ENCODE measurements at places on chromosomes 7 and 10. TPM values are rescaled to one million over a fixed set of nuclear protein-coding genes. Genes with fewer than 3 reads are reported as not detected.

The TLX1 gene
- total RNA-seq: not detected

The MRLN gene
- not detected for total RNA-seq

The METTL27 gene
- total RNA-seq: 1.3 TPM

The PSD gene
- total RNA-seq: 0.30 TPM

The NEUROG3 gene
- total RNA-seq: not detected

The SUN3 gene
- not detected for total RNA-seq

The CYP3A4 gene
- not detected for total RNA-seq

The PTF1A gene
- total RNA-seq: not detected

The LRRN3 gene
- total RNA-seq: 0.73 TPM

- no peak for DNase-seq
- no peak overlapping the region for H3K27ac ChIP-seq
- H3K4me1 ChIP-seq: peaks cover 10% of the 10 kb centered on the region
- no peak overlapping the region for H3K4me3 ChIP-seq
These were observed 39.9 kb upstream of the BNIP3 start for GRCh38 chr10:132021504-132022143.

DNA sequence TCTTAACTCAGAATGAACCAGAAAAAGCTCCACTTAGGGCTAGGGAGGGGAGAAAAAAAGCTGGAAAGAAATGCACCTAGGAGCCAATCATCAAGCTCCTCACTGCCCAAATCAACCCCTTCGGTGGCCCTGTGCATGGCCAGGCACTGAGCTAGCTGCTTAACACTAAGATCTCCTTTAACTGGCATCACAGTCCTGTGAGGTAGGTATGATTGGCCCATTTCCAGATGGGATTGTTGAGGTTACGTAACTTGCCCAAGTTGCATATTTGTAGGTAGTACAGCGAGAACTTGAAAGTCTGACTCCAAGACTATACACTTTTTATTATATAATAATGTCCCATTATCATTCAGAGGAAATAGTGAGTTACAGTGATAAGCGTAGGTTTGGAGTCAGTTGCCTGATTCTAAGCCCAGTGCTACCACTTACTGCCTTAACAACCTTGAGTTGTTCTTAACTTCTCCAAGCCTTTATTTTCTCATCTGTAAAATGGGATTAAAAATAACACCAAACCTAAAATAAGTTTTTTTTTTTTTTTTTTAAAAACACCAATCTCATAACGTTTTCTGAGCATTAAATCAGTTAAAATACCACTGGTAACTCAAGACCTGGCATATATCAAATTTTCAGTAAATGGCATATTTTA lies 37.2 kb upstream of the ACSL5 start:
- no peak overlapping the region for H3K27ac ChIP-seq
- H3K4me1 ChIP-seq: no peaks in the 10 kb centered on the region
- H3K4me3 ChIP-seq: no peak overlapping the region
- H3K27me3 ChIP-seq: no peaks in the 10 kb centered on the region

GRCh38 chr7:36711256-36711655 lies 13.0 kb downstream of the AOAH start:
- no peak overlapping the region for H3K27ac ChIP-seq
- H3K4me1 ChIP-seq: no peaks in the 10 kb centered on the region
- no peak for DNase-seq

DNA sequence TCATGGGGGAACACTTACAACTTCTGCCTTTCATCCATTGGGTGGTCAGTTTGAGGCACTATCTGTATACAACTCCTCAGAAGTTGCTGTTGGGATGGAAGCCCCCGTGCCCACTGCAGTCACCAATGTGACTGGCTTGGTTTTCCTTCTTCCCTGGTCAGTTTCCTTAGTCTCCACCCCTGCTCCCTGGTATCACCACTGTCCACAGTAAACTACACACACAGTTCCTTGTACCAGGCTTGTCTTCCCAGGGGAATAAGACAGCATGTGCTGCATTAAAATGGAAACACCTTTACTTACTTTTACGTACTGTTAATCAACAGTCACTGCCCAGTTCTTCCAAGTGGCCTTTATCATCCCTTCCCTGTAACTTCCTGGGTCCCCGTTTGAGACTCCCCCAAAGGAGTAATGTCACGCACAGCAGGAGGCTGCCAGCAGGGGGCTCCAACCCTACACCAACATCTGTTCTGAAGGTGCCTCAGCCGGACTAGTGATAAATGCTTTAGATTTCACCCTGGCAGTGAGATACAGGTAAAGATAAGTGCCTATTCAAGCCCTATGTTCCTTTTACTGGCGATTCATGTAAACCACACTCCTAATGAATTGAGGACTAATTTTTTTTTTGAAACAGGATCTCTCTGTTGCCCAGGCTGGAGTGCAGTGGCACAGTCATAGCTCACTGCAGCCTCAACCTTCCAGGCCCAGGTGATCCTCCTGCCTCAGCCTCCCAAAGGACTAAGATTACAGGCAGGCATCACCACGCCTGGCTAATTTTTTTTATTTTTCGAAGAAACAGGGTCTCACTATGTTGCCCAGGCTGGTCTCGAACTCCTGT lies 45.3 kb upstream of the PIK3AP1 start:
- peak; percentile 69 for DNase-seq
- H3K4me1 ChIP-seq: no peaks in the 10 kb centered on the region
- no peak overlapping the region for H3K4me3 ChIP-seq

- H3K27ac ChIP-seq: peak overlapping the region; percentile 92
- no peaks in the 10 kb centered on the region for H3K27me3 ChIP-seq
- H3K4me1 ChIP-seq: peaks cover 14% of the 10 kb centered on the region
- peak overlapping the region; percentile 99 for H3K4me3 ChIP-seq
- H3K36me3 ChIP-seq: peaks cover 61% of the 10 kb centered on the region
These were observed 502 bp downstream of the PRKRIP1 start for GRCh38 chr7:102396710-102397019.

DNA sequence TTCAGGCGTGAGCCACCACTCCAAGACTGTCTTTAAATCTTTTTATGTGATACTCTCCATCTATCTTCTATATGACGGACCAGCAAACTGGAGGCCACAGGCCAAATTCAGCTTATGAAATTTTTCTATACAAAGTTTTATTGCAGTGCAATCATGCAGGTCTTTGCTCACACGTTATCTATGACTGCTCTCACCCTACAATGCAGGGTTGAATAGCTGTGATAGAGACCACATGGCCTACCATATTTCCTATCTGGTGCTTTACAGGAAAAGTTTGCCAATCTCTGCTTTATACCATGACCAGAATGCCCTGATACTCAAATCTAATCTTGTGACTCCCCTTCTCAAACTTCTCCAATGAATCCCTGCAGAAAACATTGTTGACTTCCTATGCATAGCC lies 89.5 kb upstream of the ACBD5 start:
- no peaks in the 10 kb centered on the region for H3K27me3 ChIP-seq
- H3K36me3 ChIP-seq: no peaks in the 10 kb centered on the region
- no peak for DNase-seq
- no peak overlapping the region for H3K27ac ChIP-seq
- H3K4me3 ChIP-seq: no peak overlapping the region

GRCh38 chr7:110944966-110945644 lies 145.8 kb upstream of the LRRN3 start:
- DNase-seq: no peak
- no peak overlapping the region for H3K27ac ChIP-seq
- no peaks in the 10 kb centered on the region for H3K27me3 ChIP-seq
- H3K36me3 ChIP-seq: no peaks in the 10 kb centered on the region
- no peaks in the 10 kb centered on the region for H3K4me1 ChIP-seq
- H3K4me3 ChIP-seq: no peak overlapping the region

GRCh38 chr10:75655791-75656451 lies 224.5 kb downstream of the LRMDA start:
- H3K27ac ChIP-seq: peak overlapping the region; percentile 22
- no peak overlapping the region for H3K4me3 ChIP-seq
- H3K27me3 ChIP-seq: no peaks in the 10 kb centered on the region
- peaks cover 16% of the 10 kb centered on the region for H3K4me1 ChIP-seq

- H3K4me1 ChIP-seq: no peaks in the 10 kb centered on the region
- no peaks in the 10 kb centered on the region for H3K27me3 ChIP-seq
- H3K36me3 ChIP-seq: no peaks in the 10 kb centered on the region
- H3K4me3 ChIP-seq: no peak overlapping the region
- DNase-seq: no peak
- no peak overlapping the region for H3K27ac ChIP-seq
These were observed 22.7 kb upstream of the AASS start for GRCh38 chr7:122166740-122167139.

DNA sequence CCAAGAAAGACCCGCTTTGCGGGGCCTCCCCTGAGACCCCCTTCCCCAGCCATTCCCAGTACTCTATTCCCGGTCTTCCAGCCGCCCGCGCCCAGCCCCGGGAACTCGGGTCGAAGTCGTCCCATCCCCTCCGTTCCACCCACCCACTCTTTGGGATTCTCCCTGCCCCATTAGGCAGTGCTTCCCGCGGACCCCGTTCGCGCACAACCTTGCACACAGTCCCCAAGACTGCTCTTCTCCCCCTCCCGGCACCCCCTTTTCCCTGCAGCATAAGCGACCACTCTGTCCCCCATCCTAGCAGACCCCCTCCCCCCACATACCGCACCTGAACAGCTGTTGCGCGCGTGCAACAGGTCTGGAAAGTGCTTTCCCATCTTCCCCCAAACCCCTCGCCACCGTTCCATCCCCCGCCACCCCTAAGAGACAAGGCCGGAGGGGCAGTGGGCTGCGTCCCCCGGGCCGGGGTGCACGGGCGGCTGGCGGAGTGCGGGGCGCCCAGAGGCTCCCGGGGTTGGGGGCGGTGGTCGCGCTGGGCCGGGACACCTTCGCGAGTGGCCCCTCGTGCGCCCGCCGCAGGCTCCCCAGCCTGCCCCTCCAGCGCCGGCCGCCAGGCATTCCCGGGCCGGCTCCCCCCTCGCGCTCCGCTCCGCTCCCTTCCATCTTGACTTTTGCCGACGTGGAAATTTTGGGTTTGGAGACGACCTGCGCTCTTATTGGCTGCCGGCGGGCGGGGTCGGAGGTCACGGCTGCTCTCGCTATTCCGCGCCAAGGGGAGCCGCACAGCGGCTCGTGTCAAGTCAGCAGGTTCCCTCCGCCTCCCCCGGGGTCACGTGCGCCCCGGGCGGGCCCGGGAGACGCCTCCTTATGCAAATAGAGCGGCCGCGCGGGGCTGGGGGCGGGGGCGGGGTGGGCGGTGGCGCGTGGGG lies 201.2 kb upstream of the NFE2L3 start:
- no peaks in the 10 kb centered on the region for H3K36me3 ChIP-seq
- DNase-seq: peak; percentile 88
- peaks cover 26% of the 10 kb centered on the region for H3K4me1 ChIP-seq
- H3K27ac ChIP-seq: no peak overlapping the region
- peak overlapping the region; percentile 60 for H3K4me3 ChIP-seq

DNA sequence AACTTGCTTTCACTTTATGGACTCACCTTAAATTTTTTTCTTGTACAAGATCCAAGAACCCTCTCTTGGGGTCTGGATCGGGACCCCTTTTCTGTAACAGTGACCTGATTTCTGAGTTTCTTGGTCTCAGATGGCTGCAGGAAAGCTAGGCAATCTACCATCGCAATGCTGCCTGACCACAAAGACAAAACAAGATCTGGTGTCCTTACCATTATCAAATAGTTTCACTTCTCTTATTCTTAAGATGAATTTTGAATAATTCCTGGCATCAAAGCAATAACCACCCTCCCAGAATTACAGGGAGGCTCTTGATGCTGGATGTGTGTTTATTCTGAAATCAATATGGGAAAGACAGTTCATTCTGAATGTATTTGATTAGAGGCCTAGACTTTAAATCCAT lies 77.4 kb upstream of the FRMD4A start:
- no peak overlapping the region for H3K4me3 ChIP-seq
- peaks cover 10% of the 10 kb centered on the region for H3K4me1 ChIP-seq
- H3K36me3 ChIP-seq: no peaks in the 10 kb centered on the region

DNA sequence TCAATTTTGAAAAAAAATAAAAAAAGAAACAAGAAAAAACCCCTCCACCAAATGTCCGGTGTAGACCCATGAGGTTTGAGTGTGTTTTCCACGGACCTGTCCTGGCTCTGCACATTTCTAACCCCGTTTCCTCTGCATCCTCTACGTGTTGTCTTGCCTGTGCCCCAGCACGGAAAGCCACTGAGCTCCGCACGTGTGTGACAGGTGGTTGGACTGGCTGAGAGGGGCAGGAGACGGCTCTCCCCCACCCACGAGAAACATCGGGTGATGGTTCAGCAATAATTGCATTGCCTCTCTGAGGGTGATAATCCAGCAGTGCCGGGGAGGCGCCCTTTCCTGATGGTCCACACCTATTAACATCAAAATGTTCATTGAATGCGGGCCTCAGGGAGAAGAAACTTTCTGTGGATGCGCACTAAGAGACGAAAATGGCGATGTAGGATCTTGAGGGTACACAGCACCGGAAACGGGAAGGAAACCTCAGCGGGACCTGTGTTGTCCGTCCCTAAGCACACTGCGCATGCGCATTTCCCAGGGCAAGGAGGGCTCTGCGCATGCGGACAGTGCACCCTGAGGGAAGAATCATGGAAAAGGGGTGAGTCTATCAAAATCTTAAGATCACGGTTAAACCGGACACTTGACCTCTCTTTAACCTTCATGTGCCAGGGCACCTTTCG lies 470.1 kb upstream of the ADARB2 start:
- no peaks in the 10 kb centered on the region for H3K27me3 ChIP-seq
- DNase-seq: no peak
- no peaks in the 10 kb centered on the region for H3K36me3 ChIP-seq
- no peaks in the 10 kb centered on the region for H3K4me1 ChIP-seq

DNA sequence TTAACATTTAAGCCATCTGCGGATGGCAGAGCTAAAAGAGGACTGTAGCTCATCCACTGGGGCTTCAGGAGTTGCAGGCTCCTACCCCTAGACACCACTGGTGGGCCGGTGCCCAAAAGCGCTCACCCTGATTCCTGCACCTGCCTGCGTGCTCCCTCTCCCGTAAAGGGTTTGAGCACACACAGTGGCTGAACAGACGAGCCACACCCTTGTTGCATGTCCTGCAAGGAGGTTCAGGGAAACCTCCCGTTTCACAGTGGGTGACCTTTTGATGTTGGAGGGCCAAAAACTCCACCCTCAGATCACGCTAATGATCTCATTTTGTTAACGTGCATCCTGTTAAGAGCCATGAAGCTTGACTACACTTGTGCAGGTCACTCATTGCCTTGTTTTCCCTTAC lies 37.9 kb downstream of the SYPL1 start:
- no peaks in the 10 kb centered on the region for H3K27me3 ChIP-seq
- no peak overlapping the region for H3K4me3 ChIP-seq
- H3K27ac ChIP-seq: no peak overlapping the region
- peaks cover 29% of the 10 kb centered on the region for H3K4me1 ChIP-seq
- DNase-seq: no peak
- H3K36me3 ChIP-seq: no peaks in the 10 kb centered on the region

DNA sequence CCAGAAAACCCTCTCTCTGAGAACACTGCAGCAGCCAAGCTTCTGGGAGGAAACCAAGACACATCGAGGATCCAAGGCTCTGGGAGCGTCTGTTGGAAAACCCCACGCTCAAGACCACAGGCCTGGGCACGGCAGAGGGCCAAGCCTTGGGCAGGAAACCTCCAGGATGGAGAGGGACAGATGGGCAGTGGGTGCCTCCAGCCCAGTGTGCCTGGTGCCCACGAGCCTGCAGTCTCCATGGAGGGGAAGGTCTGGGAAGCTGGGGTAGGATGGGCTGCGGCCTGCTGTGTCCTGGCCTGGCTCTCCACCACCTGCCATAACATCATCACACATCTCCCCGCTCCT lies 96.1 kb downstream of the FAM53B start:
- H3K4me1 ChIP-seq: peaks cover 100% of the 10 kb centered on the region
- no peaks in the 10 kb centered on the region for H3K36me3 ChIP-seq
- peak overlapping the region; percentile 70 for H3K27ac ChIP-seq
- H3K27me3 ChIP-seq: no peaks in the 10 kb centered on the region

GRCh38 chr10:3364768-3365480 lies 192.3 kb upstream of the PITRM1 start:
- H3K27me3 ChIP-seq: no peaks in the 10 kb centered on the region
- no peak overlapping the region for H3K27ac ChIP-seq
- H3K4me3 ChIP-seq: no peak overlapping the region
- no peak for DNase-seq

GRCh38 chr7:24885305-24885704 lies 94.7 kb downstream of the OSBPL3 start:
- H3K4me3 ChIP-seq: no peak overlapping the region
- H3K27ac ChIP-seq: no peak overlapping the region
- no peaks in the 10 kb centered on the region for H3K36me3 ChIP-seq
- DNase-seq: no peak
- no peaks in the 10 kb centered on the region for H3K27me3 ChIP-seq
